ENCODE measurements at places on chromosomes 11 and 22.
A peak's percentile ranks its signal among the peaks of the same experiment; 100 is the strongest.

- peak; percentile 34 for DNase-seq
Measured at GRCh38 chr11:63567044-63567840, 4.1 kb upstream of the PLAAT2 start.

GRCh38 chr22:50269970-50270665 is at the start of gene MAPK11:
Gene MAPK11 (minus strand): TSS chr22:50270380. CDS start chr22:50270292, 88 bp downstream.
- DNase-seq: no peak

GRCh38 chr11:64297699-64298358 is 2.3 kb upstream of the CATSPERZ start:
- no peak for DNase-seq

GRCh38 chr22:22810018-22810427 is 77.6 kb upstream of the IGLL5 start:
- no peak for DNase-seq

DNA sequence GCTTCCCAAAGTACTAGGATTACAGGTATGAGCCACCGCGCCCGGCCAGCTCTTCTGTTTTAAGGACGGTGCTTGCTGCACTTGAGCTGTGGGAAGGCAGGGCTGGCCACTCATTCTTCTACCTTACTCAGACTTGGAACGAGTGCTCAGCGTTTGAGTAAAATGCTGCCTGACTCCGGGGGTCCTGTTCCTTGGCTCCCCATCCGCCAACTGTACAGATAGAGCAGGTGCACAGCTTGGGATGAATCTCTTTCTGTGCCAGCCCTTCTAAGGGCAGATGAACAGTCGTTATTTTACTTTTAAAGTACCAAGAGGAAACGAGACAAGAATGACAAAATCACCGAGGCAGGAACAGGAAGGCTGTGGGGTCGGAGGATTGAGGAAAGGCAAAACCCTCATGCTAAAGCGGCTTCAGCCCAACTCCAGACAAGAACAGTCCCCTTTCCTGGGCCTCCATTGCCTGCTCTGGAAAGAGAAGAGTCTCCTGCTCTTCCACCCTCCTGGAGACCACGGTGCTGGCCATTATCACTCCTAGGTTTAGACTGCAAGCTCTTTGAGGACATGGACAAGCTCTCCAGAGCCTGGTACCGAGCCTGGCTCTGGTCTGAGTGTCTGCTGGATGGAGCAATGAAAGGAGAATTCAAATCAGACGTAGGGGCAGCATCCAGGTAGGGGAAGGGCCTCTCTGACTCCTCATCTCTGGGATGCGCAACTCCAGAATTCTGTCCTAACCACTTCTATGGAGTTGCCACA is 1.1 kb upstream of the SUN2 start:
- no peak for DNase-seq
